ENCODE measurements at places on chromosomes 7 and 10. TPM values are rescaled to one million over a fixed set of nuclear protein-coding genes. Genes with fewer than 3 reads are reported as not detected.

- no peak for DNase-seq
These were observed 189.9 kb downstream of the PLPP4 start for GRCh38 chr10:120646738-120647456.

DNA sequence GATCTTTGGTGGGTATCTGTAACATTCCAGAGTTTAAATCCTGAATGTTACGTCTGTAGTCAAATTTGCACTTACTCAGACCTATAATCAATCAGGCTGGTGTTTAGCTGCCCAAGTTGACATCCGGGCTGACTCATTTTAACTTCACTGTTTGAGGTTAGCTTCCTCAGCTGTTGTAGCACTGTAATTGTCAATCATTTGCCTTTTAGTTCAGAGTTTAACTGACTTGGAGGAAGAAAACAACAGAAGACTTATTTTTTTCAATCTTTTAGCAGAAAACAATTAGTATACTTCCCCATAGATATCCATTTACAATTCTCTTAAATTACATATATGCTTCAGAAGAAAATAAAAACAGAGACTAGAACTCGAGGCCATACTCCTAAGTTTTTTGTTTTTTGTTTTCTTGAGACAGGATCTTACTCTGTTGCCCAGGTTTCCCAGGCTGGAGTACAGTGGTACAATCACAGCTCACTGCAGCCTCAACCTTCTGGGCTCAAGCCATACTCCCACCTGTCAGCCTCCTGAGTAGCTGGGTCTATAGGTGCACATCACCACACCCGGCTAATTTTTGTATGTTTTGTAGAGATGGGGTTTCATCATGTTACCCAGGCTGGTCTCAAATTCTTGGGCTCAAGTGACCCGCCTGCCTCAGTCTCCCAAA is 38.5 kb upstream of the LRRC17 start:
- DNase-seq = no peak

DNA sequence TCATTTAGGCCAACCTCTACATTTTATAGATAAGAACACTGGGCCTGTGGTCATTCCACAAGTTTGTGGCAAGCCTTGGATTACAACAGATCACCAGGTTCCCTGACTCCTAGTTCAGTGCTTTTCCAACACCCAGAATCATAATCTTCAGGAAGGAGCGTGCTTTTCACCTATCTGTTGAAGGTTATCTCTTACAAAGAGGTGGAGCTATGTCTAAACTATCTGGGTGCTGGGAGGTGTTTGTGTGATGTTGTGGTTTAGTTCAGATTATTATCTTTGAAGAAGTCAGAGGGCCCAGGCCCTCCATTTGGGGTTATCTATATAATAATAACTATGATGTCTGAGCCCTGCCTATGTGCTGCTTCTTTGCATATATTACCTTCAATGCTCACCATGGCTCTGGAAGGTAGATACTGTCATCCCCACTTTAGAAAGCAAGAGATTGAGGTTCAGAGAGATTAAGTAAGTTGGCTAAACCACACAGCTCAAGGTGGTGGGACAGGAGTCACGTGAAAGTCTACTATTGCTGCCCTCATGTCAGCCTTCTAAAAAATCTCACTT is 24.0 kb downstream of the IL2RA start:
- DNase-seq = no peak

GRCh38 chr10:48945441-48946130 is 5.9 kb upstream of the LRRC18 start:
- peak; percentile 31 for DNase-seq

DNA sequence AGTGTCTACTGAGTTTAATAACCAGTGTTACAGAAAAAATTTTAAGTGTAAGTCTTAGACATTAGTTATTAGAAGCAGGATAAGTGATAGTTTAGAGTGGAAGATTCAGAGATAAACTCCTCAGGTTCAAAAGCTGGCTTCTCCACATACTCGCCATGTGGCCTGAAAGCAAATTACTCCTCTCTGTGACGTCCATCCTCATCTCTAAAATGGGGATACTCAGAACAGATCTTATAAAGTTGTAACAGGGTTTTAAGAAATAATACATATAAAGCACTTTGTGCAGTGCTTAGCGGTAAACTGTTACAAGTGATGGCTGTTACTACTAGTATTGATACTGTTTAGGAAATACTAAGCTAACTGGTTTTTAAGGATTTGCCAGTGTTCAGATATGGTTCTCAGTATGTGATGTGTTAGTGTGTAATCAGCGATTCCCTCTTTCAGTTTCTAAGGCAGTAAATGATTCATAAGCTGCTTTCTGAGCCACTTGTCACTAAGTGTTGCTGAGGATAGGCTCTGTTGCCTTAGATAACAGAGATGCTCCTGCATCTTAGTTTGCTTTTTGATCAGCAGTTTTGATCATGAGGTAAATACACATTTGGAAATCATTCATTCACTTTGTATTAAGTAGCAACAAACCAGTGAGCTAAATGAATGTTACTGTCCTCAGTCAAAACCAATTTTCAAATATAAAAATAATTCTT is 58.7 kb downstream of the CYP51A1 start:
- DNase-seq = no peak

- DNase-seq = no peak
These were observed 259.7 kb upstream of the FERD3L start for GRCh38 chr7:19404912-19405329.

DNA sequence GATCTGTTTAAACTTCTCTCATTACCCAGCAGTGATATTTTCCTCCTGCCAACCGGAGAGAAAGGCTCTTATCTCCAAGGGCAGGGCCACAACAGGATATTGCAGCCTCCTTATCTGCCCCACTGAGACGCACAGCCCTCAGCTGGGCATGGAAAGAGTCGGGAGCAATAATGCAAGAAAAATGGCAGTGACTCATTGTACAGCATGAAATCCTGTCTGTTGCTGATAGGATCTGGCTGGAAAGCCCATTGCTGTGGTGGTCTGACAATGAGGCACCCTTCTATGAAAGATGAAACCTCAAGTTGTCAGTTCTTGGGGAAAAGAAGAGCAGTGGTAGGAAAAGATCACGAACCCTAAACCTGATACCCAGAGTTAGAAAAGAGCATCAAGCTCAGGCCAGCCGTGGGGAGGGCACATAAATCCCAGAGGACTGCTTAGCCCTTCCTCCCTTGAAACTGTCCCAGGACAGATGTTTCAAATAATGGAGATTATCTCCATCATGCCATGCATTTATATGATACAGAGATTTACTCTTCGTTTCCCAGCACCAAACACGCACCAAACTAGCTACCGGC is 47.0 kb upstream of the FIGNL1 start:
- DNase-seq = no peak

GRCh38 chr10:3412646-3413045 is 240.1 kb upstream of the PITRM1 start:
- DNase-seq = no peak

- no peak for DNase-seq
These were observed 36.6 kb downstream of the PLPP4 start for GRCh38 chr10:120493411-120494312.

- DNase-seq = no peak
These were observed 154.9 kb upstream of the TMEM72 start for GRCh38 chr10:44756216-44756615.

- no peak for DNase-seq
These were observed 12.9 kb downstream of the PRLHR start for GRCh38 chr10:118582511-118582910.

DNA sequence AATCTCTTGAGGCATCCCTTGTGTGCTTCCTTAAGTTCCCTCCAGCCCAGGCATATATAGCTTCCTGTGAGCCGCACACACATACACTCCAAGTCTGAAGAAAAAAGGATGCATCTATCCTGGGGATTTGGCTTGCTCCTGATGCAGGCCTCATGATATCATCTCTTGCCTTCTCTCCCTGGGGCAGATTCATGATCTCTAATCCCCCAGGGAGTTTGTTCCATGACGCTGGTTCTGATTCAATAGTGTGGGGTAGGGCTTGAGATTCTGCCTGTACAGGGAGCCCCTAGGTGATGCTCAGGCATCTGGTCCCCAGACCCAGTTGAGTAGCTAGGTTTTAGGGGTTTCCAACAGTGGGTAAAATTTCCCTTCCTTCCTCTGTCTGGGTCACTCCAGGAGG is 1.5 kb downstream of the PON1 start:
- no peak for DNase-seq

Gene CHST15
- polyA plus RNA-seq = 20.6 TPM

Gene MYO1G
- polyA plus RNA-seq = 0.53 TPM

Gene HMX3
- polyA plus RNA-seq = not detected

Gene CRYGN
- 4.4 TPM for polyA plus RNA-seq

Gene PNLIPRP2
- not detected for polyA plus RNA-seq

Gene HHEX
- 7.6 TPM for polyA plus RNA-seq

Gene PRSS37
- 0.73 TPM for polyA plus RNA-seq

Gene PPP1R3C
- polyA plus RNA-seq = 37.3 TPM

Gene TMEM273
- polyA plus RNA-seq = 2.0 TPM

Gene PKD1L1
- 0.32 TPM for polyA plus RNA-seq

Measured in left kidney (tissue), 8 donors.